ENCODE measurements at places on chromosomes 11 and 22.
A peak's percentile ranks its signal among the peaks of the same experiment; 100 is the strongest.

GRCh38 chr11:8756201-8756600, 73.6 kb downstream of the RPL27A start:
- no peak for DNase-seq

- no peak for DNase-seq
These were observed 307.8 kb downstream of the C11orf87 start for GRCh38 chr11:109729761-109730160.

DNA sequence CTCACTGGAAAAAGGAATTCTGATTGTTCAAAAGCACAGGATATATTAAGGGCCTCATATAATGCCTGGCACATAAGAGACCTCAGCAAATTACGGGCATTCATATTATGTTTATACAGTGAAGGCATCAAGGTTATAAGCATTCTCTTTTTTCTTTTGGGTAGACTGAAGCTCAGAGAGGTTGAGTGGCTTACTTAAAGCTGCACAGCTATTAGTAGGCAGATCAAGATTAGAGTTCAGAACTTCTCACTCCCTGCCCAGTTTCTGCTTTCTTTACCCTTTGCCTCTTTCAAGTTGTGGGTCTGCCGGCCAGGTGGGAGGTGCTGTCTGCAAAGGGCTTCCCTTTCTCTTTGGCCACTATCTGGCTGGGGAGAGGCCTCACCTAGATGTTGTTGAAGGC, 18.0 kb downstream of the CSF2RB start:
- no peak for DNase-seq

DNA sequence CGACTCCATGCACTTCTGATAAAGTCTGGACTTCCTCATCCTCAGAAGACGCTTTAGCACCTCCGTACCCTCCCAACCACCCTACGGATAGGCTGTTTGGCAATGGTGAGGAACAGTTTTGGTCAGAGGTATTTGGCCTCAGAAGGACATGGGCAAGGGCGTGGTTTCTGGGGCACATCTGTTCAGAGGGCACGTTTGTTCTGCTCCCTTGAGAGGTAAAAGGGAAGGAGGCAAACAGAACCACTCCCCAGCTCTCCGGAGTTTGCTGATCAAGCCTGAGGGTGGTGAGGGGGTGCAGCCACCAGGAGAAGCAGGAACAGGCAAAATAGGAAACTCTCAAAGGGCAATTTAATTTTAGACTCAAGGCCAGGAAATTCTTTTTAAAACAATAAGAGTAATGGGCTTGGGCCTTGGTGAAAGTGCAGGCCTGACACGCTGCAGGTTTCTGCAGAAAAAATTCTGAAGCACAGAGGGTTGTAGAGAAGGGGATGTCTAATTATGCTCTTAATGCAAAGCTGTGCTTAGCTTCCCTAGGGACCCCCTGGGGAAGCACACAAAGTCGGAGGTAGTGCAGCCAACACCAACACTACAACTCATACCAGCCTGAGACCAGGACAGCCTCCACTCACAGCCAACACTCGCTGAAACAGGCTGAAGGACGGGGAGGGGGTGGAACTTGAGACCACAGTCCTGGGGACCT, 23.3 kb downstream of the ETS1 start:
- no peak for DNase-seq

GRCh38 chr11:134366254-134366653, 34.5 kb downstream of the GLB1L2 start:
- DNase-seq: peak; percentile 70

- DNase-seq: no peak
These were observed 255.7 kb upstream of the NARS2 start for GRCh38 chr11:78830277-78830819.

GRCh38 chr11:129190087-129190486, 2.0 kb downstream of the ARHGAP32 start:
- no peak for DNase-seq

DNA sequence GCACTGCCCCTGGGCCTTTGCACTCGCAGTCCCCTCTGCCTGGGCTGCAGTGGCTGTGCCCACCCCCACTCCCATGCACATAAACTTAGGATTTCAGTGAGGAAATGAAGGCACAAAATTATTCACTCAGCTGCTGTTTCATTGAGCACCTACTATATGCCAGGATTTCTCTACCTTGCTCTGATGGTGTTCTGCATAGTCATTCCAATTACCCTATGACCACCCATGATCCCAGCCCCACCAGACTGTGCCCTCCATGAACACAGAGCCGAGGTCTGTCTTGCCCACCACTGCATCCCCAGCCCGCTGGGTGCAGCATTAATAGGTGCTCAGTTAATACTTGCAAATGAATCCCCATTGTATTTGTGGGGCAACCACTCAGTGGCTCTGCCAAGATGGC, 10.9 kb downstream of the CYTH4 start:
- no peak for DNase-seq

- DNase-seq: no peak
These were observed 10.9 kb upstream of the TNNT3 start for GRCh38 chr11:1908618-1909017.

DNA sequence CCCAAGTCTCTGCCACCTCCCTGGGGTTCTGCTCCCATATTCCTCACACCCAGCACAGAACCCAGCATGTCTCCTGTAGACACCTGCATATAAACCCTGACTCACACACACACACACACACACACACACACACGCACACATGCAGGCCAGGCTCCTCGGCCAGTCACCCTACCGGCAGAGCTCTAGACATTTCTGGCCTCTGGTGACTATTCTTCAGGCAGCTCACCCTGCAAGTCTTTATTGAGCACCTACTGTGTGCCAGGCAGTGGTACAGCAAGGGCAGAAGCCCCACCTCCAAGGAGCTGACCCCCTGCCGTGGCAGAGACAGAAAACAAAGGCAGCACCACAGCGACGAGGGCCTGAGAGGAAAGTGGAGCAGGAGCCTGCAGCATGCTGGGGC, 50.3 kb downstream of the CDKN1C start:
- no peak for DNase-seq

DNA sequence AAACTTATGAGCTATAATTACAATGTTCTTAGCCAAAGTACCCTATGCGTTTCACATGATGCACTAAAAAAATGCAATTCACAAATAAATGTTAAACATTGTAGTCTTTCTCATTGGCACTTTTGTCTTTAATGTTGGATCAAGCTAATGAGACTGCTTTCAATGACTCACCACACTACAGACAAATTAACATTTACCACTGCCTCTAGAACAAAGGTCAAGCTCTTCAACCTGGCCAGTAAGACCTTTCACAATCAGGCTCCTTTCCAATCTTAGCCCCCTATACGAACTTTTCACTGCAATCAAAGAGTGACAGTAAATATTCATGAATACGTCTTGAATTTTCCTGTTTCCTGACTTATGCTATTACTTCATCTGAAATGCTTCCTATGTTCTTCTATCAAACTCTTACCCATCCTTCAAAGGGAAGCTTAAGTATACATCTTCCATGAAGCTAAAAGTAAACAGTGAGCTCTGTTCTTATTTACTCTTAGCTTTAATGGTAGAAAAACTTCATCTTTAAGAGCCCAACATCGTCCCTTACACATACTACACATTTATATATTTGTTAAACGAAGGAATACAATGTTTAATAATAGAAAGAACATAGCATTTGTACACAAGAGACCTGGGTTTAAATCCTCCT, 326.6 kb upstream of the PITPNB start:
- no peak for DNase-seq
